ENCODE measurements at places on chromosomes 16 and 17.

- no peak for DNase-seq
Measured at GRCh38 chr16:88872650-88873331, 6.3 kb upstream of the PABPN1L start.

DNA sequence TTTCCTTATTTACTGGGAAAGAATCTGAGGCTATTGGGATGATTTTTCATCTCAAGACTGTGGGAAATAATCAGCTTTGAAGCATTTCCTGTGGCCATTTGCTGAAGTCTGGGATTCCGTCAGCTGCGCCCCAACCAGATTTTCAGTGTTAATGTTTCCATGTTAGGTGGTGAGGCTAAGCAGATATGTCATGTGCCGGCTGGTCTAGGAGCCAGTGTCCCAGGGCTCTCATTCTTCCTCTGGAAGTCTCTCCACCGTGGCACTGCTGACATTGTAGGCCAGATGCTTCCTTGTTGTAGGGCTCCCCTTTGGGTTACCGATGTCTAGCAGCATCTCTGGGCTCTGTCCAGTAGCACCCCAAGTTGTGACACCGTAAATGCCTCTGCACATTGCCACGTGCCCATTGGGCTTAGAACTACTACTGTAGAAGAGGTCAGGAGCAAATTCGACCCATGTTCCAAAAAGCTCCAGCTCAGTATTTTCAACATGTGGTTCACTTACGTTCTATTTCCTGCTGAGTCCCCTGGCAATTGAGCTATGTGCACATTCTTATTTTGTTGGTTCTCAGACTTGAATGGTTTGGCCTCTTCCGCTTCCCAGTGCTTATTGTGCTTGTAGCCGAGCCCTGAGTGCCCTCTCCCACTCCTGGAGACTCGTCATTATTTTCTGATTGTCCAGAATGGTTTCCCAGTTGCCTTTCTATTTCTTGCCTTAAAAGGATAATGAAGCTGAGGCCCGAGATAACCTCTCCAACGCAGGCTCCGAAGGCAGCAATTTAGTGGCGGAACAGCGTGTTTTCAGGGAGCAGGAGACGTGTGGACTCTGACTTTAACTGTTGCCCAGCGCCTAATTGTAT, 82.2 kb downstream of the SPECC1 start:
- no peak for DNase-seq

DNA sequence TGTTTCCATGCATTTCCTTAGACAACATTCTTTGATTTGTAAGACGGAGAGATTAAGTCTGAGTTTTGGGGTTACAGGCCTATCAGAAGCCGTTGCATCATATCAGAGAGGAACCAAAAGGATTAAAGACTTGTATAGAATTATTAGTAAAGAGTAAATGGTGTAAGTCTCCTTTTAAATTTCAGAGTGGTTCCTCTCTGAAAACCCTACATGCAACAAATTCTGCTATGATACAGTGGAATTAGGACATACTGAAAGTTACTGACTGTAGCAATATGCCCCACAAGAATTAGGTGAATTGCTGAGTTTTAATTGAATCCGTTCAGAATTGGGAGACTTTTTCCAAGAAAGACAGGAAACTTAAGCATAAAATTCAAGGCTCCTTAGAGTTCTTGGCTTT, 221.6 kb downstream of the FTO start:
- DNase-seq: no peak

GRCh38 chr16:70679671-70680494, 6.0 kb downstream of the MTSS2 start:
- no peak for DNase-seq

DNA sequence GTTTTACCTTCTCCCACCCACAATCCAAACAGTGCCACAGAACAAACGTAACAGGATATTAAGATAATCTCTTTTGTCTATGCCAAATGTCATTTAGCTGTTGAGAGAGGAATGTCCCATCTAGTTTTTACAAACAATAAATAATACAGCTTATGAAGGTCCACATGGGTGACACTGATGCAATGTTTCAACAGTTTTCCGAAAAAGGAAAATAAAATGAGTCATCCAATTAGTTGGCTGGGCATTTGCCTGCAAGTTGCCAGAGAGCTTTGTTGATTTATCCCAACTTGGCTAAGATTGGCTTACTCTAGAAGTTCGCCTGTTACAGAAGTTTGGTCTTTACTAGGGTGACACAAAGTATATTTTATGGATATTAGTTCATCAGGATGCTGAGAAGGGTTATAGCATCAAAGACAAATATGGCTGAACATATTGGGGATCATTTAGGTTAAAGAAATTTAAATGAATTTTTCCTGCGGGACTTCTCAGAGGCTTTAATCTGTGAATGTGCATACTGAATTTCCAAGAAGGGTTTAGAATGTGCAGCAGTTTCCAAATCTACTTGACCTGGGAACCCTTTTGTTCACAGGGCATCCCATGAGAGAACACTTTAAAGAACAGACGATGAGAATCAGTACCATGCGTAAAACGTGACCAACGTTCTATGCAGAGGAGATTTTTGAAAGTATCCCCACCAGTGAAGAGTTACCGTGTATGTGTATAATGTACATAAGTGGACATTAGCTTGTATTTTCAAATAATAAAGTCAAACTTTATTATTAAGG, 73.1 kb downstream of the CDH13 start:
- no peak for DNase-seq

DNA sequence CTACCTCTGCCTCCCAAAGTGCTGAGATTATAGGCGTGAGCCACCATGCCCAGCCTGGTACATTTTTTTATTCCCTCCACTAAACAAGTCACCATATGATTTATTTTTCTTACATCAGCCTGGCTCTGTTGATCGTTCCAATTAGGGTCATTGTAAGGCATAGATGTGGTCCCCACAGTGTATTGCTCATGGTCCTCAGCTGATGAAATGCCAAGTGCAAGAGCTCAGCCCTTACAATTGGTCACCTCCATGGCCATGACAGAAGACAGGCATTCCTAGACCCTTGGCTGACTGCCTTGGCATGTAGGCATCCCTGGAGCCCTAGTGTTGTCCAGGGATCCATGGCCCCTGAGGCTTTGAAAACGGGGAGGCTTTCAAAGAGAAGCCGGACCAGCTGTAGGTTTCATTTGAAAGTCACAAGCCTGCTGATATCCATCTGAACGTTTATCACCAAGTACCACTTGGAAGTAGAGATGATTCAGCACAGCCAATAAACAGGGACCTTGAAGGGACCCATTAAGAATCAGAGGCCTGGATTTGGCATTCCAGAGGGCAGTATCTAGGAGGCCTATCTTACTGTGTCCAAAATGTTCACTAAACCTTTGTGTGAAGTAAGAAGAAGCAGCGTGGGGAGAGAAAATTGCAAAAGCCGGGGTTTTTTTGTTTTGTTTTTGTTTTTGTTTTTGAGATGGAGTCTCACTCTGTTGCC, 20.6 kb upstream of the PRKCA start:
- no peak for DNase-seq

Data from cortex of kidney (tissue), 1 donor.